ENCODE measurements at places on chromosomes 2 and 18.

DNA sequence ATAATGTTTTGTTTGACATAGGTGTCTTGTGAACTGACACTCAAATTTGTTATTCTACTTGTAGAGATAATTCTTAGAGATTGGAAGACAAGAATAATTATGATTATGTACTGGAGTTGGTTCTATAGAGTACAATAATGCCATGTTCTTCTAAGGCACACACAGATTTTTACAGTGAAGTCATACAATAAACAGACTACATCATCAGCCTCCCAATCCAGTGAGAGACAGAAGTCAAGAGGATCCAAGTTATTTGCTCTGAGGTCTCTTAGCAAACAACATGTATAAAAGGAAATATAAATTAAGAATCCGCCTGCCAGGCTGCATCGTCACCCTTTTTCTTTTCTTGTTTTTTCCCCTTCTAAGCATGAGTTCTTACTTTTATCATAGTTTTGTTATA lies 613.5 kb upstream of the SETBP1 start:
- no peak for DNase-seq

GRCh38 chr2:39730276-39730675 lies 48.8 kb downstream of the THUMPD2 start:
- no peak for DNase-seq

GRCh38 chr18:41936471-41937134 lies 18.4 kb upstream of the PIK3C3 start:
- no peak for DNase-seq

- no peak for DNase-seq
Observed at GRCh38 chr2:166376488-166376828, 714 bp upstream of the SCN9A start.

DNA sequence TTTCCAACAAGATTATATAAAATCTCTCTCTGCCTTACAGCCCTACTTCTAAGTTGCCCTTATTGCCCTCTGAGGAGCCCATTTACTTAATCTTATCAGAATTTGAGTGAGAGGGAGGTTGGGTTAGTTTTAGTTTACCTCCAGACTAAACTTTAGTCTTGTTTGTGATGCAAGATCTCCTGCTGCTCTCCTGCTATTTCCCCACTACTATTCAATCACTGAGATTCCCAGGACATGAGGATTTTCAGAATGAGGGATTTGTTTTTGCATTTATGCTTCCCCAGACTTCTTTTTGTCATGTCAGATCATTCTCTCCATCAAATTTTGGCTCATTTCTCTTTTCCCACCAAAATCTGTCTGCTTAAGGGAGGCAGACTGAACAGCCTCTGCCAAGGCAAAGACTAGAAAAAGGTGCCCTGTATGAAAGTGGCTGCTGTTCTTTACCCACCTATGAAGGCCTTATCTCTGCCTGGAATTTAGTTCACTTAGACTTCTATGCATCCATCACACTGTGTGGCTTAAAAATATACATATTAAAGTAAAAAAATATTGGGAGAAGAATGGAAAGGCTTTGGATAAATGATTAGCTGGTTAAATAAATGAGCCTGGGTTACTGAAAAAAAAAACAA lies 401.3 kb downstream of the PID1 start:
- DNase-seq = no peak

- DNase-seq = no peak
Observed at GRCh38 chr2:102166189-102166845, 20.5 kb upstream of the IL1RL2 start.

DNA sequence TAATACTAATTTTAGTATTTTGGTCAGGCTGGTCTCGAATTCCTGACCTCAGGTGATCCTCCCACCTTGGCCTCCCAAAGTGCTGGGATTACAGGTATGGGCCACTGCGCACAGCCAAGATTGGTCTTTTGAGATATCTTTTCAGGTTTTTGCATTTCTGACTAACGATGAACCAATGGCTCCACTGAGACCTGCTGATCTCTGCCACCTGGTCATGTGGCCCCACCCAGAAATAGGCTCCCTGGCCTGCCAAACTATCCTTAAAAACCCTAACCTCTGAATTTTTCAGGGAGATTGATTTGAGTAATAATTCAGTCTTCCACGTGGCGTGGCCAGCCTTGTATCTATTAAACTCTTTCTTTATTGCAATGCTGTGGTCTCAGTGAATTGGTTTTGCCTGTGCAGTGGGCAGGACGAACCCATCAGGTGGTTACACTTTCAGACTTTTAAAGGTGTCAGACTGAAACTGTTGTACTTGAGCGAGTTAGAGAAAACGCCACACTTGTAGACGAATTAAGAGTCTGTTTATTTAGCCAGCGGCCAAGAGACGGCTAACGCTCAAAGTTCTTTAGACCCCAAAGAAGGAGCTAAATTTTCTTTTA lies 85.8 kb upstream of the MSH6 start:
- no peak for DNase-seq

DNA sequence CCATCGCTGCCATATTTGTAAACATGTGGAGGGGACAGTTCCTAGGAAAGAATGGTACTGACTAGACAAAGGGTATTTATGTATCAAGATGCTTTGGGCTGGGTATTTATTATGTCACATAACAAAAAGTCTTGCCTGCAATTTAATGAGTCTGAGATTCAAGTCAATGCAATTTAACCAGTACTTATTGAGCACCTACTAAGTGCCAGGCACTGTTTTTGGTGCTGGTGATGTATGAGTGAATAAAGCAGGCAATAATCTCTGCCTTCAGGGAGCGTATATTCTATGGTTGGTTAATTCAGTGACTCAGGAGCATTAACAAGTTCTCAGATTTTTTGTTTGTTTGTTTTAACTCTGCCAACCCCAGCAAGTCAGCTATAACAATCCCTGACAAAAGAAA lies 24.6 kb upstream of the ACVR1 start:
- DNase-seq = no peak

DNA sequence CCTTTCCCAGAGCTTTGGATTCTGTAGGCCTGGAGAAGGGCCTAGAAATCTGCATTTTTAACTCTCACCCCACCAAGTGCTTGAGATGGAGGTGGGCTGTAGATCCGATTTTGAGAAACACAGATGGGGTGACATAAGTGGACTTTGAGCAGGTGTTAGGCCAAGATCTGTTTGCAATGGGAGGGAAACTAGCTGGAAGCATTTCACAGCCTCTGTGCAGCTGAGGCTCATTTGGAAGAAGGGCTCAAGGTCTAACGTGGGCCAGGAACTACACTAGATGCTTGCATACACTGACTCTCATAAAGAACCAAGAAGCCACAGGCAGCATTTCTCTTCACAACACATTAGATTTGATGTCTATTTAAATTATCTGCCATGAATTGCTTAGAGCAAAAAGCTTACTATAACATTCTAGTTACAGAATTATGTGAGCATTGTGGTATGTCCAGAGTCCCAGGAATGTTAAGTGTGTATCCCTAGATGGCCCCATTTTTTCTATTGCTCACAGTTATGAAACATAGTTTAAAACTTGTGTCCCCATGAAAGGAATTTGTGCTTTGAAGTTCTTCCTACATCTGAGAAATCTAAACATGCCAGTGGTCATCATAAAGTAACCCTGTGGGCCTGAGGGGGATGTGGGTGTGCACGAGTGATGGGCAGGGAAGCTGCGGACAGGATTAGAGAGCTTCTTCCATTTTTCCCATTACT lies 77.2 kb downstream of the CD28 start:
- no peak for DNase-seq

DNA sequence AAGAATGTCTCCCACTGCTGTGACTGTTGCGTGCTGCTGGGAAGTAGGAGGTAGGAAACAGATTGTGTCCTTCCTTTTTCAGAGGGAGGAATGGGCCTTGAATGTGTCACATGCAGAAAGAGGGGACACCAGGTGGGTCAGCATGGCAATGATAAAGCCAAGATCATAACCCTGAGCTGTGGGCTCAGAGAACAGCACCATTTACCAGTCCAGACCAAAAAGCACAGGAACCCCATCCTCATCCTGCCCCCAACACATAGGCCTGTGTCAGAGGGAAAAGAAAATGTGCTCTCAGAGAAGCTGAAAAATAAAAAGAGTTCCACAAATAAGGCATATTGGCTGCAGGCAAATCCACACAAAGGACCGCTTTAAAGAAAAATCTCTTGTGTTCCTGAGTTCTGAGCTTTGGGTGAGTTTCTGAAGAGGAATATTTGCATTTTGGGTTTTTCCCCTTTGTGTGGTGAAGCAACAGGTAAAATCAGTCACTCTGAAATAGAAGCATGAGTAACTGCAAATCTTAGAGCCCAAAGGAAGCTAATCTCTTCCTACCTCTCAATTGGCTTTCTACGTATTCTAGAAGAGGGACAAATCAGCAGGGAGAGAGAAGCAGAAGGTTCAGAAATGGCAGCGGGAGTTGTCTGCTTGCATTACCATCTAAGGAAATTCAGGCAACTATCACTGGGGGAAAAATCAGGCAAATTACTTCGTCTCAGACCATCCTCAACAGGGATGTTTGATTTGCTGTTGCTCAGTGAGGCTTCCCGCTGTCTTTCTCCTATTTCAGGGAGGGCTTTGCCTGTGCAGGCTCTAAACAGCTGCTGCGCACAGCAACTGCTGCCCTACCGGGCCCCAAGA lies 106.8 kb downstream of the BCL11A start:
- no peak for DNase-seq

- no peak for DNase-seq
Observed at GRCh38 chr2:118729760-118730159, 117.7 kb downstream of the EN1 start.

GRCh38 chr2:118940486-118941120 lies 1.4 kb upstream of the MARCO start:
- no peak for DNase-seq

- DNase-seq = no peak
Observed at GRCh38 chr2:172420216-172420615, 7.2 kb upstream of the ITGA6 start.

- no peak for DNase-seq
Observed at GRCh38 chr2:230779126-230779525, 66.5 kb downstream of the CAB39 start.

- no peak for DNase-seq
Observed at GRCh38 chr18:27520401-27520800, 335.3 kb upstream of the CHST9 start.

GRCh38 chr2:176885001-176885643 lies 327.5 kb upstream of the HNRNPA3 start:
- no peak for DNase-seq

DNA sequence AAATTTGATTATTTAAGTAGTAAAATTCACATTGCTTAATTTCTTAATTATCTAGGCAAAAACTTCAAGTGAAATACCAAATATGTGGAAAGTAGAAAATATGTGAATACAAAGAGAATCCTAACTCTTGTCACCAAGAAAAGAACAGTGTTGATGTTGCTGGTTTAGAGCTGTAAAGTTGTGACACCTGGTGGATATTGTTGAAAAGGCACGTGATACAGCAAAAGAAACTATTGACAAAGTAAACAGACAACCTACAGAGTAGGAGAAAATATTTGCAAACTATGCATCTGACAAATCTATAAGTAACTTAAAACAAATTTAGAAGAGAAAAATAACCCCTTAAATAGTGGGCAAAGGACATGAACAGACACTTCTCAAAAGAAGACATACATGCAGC lies 25.6 kb upstream of the ZC3H15 start:
- no peak for DNase-seq

- no peak for DNase-seq
Observed at GRCh38 chr18:36334798-36335197, 37.3 kb downstream of the FHOD3 start.

DNA sequence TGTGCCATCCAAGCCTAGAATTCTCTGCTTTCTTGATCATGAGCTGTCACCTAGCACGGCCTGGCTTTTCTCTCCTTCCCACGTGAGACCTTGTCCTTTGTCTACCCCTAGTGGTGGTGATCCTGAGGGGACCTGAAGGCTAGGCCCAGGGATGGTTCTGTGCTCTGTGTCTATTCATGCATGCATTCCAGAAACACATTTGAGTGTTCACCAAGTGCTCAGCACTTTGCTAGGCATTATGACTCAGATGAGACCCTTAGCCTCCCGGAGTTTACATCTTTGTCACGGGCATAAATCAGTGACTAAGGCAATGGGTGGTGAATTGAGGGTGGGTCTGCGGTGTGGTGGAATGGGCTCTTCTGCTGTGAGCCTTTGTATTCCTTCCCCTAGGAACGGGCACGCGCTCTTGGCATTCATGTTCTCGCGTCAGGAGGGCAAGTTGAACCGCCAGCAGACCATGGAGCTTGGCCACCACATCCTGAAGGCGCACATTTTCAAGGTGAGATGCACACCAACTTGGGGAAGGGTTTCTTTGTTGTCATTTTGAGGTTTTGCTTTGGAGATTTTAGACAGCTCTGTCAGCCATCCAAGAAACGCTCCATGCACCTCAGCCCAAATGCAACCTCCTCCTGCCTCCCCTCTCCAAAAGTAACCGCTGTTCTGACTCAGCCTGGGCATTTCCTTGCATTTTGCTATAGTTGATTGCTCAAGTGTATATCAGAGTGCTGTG lies 100.9 kb downstream of the WDSUB1 start:
- DNase-seq = no peak

DNA sequence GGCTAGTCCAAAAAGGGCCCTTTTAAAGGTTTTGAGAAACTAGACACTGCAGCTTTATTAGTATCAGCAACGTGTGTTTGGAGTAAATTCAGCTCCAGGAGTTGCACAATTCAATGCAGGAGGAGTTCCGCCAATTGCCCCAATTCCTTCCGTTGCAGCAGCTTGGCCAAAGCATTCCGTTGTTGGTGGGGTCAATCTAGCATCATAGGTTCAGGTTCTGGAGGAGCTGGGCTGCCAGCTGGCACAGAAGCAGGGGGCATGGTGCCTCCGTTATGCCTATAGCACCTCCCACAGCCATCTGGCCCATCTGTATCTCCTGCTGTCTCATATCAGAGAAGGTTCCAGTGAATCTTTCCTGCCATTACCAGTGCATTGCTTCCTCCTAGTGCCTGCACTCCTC lies 55.4 kb downstream of the REL start:
- no peak for DNase-seq

DNA sequence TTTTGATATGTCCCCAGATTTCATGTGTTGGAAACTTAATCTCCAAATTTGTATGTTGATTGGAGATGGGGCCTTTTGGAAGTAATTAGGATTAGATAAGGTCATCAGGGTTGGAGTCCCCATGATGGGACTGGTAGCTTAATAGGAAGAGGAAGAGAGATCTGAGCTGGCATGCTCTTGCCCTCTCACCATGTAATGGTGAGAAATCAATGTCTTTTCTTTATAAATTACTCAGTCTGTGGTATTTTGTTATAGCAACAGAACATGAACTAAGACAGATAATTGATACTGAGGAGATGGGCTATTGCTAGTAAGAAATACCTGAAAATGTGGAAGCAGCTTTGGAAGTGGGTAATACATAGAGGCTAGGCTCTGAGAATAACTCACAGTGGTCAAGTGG lies 48.0 kb downstream of the CDC42EP3 start:
- no peak for DNase-seq
